ENCODE measurements at places on chromosomes 2 and 18.

GRCh38 chr2:64665709-64666108 lies 12.0 kb upstream of the SERTAD2 start:
- no peaks in the 10 kb centered on the region for H3K27me3 ChIP-seq
- no peak overlapping the region for H3K27ac ChIP-seq
- peaks cover 51% of the 10 kb centered on the region for H3K4me1 ChIP-seq
- DNase-seq: no peak
- no peak overlapping the region for H3K4me3 ChIP-seq

GRCh38 chr2:32061973-32062861 lies 1.1 kb upstream of the SPAST start:
- peak overlapping the region; percentile 94 for H3K4me3 ChIP-seq
- no peaks in the 10 kb centered on the region for H3K27me3 ChIP-seq
- peaks cover 30% of the 10 kb centered on the region for H3K4me1 ChIP-seq
- peaks cover 2% of the 10 kb centered on the region for H3K36me3 ChIP-seq
- peak overlapping the region; percentile 85 for H3K27ac ChIP-seq
- peak; percentile 15 for DNase-seq

DNA sequence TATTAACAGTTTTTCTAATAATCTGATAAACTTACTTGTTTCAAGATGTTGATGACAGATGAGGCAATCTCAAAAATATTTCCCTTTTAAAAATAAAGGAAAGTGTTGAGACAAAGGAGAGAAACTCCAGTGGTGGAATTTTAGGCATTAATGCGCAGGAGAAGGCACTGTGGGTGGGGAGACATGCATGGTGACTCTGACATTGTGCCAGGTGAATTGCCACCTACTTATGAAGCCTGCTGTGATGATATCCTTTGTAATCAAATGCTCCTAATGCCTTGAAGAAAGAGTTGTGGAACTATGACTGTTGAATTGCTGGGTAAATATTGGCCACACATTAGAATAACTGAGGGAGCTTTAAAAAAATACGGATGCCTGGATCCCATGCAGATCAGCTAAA lies 101.4 kb downstream of the PLA2R1 start:
- no peaks in the 10 kb centered on the region for H3K27me3 ChIP-seq
- H3K4me1 ChIP-seq: peaks cover 23% of the 10 kb centered on the region
- no peaks in the 10 kb centered on the region for H3K36me3 ChIP-seq
- no peak overlapping the region for H3K27ac ChIP-seq

DNA sequence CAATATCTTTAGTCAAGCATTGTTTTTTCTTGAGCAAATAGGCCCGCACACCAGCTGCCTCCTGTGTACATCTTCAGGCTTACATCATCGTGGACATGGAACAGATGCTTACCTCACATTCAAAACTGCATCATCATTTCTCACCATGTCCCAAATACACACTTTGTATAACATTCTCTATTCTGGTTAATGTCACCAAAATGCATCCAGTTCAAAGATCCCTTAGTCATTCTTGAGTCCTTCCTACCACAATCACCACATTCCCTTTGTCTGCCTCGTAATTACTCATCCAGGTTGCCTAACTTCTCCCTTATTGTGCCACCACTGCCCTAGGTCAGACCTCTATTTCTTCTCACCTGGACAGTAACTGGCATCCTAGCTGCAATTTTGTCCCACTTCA lies 373.7 kb upstream of the GALNT5 start:
- H3K27ac ChIP-seq: no peak overlapping the region
- H3K4me1 ChIP-seq: no peaks in the 10 kb centered on the region
- no peak overlapping the region for H3K4me3 ChIP-seq
- H3K36me3 ChIP-seq: no peaks in the 10 kb centered on the region
- H3K27me3 ChIP-seq: peaks cover 4% of the 10 kb centered on the region

- DNase-seq: no peak
Measured at GRCh38 chr2:197601726-197602125, 73.7 kb downstream of the RFTN2 start.
